RCC 7860 (cell line): ENCODE measurements at places on chromosomes 2 and 18.

GRCh38 chr18:11411048-11411447 is 198.3 kb upstream of the SLC35G4 start:
- no peak for DNase-seq

DNA sequence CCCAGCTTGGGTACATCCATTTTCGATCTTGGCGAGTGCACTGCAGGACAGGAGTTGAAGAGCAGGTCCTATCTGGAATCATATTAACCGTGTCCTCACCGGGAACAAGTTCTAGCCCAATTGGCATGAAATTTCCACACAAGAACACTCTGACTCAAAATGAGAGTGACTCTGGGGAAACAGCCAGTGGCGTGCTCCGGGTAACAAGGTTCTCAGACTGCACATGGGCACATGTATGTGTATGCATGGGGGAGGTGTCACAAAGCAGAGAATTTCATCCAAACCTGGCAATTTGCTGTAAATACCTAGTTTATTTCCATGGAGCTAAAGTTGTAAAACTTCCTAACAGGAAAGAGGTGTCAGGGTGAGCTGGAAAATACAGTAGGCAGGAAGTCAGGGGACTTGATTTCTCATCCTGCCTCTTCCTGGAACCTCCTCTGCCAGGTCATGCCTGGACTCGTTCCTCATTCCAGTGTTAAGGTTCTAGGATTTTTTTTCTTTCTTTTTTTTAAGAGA is 1.7 kb downstream of the TUBB6 start:
- no peak for DNase-seq

DNA sequence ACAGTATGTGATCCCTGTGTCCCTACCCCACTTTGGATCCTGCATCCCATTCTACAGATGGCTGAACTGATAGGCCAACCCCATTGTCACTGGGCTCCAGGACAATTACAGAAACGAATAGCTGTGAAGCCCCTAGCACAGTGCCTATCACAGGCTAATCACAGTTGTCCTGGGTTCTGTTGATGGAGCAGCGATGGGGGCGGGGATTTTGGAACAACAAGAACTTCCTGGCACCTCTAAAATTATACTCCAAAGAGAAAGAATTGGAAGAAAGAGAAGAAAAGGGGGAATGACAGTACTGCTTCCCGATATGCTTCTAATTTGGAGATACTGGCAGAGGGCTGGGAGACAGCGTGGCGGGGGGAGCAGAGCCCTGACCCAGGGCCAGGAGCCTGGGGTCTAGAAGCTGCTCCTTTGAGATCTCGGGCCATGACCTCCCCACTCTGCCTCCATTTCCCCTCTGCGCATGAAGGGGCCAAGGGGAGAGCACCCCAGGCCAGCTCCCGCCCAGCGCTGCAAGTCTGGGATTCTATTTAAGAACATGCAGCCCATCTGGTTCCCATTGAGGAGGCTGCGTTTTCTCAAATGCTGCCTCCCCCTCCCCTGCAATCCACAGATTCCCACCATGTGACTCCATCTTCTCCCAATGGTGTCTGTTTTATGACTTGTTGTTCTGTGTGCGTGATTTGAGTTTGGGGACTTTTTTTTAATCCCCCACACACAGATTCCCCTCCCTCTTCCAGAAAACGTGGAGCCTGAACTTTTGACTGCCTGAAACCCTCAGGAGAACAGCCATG is 202.7 kb downstream of the CYP26B1 start:
- no peak for DNase-seq

DNA sequence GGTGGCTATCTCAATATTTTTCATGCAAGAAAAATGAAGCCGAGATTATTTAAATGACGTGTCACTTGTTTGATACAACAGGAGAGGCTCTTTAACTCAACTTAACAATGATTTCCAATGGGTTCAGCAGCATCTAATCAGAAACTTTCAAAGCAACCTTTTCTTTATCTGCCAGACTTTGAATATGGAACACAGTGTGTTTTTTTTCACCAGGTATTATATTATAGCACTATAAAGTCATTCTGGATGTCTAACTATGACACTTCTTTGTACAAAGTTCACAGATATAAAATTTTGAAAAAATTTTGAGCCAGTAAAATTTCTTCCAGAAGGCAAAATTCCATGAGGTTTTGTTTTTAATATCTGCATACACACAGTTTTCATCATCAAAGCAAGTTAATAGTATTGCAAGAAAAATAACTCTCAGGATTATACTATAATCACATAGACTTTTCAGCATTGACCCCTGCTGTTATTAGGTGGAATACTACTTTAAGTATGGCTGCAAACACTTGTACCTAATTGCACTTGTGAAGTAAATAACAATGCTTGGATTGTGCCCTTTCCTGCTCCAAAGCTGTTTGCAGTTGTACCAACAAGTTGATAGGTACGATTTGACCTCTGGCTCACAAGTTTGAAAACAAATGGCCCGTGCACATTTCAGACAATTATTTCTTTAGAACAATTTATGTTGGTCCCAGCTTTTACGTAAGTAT is 44.0 kb upstream of the DSG1 start:
- DNase-seq: no peak

GRCh38 chr2:23390152-23390551 is 5.2 kb downstream of the KLHL29 start:
- DNase-seq: no peak

GRCh38 chr2:239436669-239437335 is 36.0 kb upstream of the HDAC4 start:
- no peak for DNase-seq

- no peak for DNase-seq
Observed at GRCh38 chr2:42315844-42316470, 45.1 kb downstream of the COX7A2L start.

- DNase-seq: no peak
Observed at GRCh38 chr2:100409975-100410647, 7.4 kb downstream of the CHST10 start.

DNA sequence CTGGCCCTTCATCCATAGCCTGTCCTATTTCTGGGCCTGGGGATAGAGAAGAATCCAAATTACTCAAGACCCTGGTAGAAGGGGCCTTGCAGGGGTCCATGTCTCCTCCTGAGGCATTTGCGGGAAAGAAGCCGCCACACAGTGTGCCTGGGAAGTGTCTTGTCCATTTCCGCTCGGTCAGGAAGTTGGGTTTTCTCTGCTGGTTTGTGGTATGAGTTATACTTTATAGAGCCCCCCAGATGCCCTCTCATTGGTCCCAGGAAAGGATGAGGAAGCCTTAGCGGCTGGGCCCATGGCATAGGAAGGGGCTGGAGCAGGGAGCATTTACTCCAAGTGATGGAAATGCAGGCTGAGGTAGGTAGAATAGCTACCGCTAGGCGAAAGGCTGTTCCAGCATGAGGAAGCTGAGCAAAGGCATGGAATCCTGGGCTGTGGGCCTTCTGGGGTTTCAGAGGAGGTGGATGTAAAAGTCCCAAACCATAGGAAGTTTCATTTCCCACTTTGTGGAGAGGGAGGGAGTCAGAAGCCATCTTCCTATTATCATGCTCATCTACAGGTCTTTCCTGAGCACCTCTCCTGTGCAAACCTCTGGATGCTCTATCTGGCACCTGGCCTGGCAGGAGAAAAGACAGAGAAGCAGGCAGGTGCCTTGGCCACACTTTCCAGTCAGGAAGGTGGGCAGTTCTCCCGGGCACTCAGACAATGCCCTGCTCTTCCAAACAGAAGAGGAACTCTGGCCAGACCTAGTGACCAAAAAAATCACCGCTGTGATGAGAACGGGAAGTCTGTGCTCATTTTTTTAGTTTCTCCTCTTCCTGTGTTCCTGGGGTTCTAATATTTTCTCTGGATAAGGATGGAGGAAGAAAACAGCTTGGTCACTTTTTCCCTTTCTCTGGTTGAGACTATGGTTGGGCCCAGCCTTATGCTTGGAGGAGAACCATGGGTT is 2.6 kb upstream of the CD207 start:
- no peak for DNase-seq

DNA sequence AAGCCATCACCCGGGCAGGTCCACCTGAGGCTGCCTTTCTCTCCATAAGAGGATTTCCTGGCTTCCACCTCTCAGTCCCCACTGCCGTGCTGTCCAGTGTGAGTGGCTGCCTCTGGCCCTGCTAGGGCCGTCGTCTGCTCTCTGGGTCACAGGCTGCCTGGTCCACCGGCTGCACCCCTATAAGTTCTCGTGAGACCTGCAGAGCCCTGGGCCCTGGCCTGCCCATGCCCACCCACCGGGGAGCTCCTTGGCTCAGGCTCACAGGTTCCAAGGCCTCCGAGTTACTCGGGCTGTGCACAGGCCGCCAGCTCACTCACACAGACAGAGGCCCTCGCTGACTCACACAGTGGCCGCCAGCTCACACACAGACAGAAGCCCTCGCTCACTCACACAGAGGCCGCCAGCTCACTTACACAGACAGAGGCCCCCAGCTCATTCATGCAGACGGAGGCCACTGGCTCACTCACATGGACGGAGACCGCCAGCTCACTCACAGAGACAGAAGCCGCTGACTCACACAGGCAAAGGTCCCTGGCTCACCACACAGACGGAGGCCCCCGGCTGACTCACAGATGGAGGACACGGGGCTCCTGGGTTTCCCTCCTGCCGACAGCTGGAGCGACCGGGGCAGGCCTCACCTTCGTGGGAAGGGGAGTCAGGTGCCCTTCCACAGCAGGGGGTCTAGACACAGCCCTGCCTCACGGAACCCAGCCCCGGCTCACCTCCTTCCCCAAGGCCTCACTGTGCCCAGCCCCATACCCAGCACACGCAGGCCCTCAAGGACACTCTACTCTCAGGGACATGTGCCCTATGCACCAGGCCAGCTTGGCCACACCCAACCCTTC is 334.1 kb upstream of the MYT1L start:
- peak; percentile 96 for DNase-seq

DNA sequence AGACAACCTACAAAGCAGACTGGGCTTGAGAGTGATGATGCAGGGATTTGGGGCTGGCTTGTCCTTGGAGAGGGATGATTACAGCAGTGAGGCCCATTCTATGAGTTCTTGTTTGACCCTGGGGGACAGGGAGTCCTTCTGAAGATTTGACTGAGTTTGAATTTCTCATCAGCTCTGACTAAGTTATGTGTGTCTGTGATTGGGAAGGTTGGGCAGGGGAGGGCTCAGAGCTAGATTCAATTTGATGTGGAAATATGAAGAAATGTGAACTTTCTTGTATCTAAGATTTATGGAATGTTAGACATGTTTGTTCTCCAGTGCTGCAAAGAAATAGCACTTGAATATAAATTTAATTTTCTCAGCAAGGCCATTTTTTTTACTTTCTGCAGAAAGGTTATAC is 19.9 kb upstream of the IL1R2 start:
- DNase-seq: no peak

DNA sequence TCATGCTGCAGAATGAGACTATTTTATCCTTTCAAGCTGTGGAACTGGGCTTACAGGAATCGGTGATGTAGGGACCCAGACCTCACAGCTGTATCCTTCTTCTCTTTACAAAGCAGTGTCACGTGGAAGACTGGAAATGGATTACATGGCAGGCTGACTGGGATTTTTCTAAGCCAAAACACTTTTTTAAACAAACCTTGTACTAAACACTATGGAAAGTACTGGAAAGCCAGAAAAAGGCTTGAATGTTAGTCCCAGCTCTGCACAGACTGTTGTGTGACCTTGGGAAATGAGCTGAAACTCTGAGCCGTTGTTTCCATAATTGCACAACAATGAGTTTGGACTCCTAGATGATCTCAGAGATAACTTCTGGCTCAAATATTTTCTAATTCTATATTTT is 7.6 kb upstream of the ADAM23 start:
- DNase-seq: no peak

GRCh38 chr2:110725859-110726258 is 6.5 kb upstream of the ACOXL start:
- no peak for DNase-seq

GRCh38 chr18:53070788-53071187 is 730.8 kb downstream of the DCC start:
- no peak for DNase-seq

GRCh38 chr18:51188024-51188701 is 9.3 kb downstream of the MEX3C start:
- no peak for DNase-seq

GRCh38 chr2:217903859-217904613 is 98.8 kb downstream of the TNS1 start:
- DNase-seq: no peak

DNA sequence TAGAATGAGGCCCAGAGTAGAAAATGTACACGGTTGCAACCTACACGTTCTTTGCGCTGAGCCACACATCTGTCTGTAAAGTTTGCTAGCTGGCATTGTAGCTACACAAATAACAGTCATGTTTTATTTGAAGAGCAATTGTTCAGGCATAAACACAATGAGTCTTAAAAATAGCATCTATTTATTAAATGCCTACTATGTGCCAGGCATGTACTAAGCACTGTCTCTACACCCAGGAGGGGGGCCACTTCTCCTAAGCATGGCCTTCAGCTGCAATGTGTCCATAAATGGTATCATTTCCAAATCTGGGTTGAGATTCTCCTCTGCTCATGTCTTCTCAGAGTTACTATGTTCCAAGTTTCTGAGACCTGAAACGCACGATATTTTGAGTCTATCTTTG is 156.1 kb upstream of the LMAN1 start:
- no peak for DNase-seq
